Left kidney (tissue), 8 donors: ENCODE measurements at places on chromosomes 12 and 14. TPM values are rescaled to one million over a fixed set of nuclear protein-coding genes. Genes with fewer than 3 reads are reported as not detected.

- DNase-seq: no peak
Observed at GRCh38 chr14:102154821-102155549, 15.3 kb downstream of the WDR20 start.

DNA sequence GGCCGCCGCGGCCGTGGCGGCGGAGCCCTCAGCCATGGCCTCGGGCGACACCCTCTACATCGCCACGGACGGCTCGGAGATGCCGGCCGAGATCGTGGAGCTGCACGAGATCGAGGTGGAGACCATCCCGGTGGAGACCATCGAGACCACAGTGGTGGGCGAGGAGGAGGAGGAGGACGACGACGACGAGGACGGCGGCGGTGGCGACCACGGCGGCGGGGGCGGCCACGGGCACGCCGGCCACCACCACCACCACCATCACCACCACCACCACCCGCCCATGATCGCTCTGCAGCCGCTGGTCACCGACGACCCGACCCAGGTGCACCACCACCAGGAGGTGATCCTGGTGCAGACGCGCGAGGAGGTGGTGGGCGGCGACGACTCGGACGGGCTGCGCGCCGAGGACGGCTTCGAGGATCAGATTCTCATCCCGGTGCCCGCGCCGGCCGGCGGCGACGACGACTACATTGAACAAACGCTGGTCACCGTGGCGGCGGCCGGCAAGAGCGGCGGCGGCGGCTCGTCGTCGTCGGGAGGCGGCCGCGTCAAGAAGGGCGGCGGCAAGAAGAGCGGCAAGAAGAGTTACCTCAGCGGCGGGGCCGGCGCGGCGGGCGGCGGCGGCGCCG lies 381 bp downstream of the YY1 start:
- DNase-seq: no peak

DNA sequence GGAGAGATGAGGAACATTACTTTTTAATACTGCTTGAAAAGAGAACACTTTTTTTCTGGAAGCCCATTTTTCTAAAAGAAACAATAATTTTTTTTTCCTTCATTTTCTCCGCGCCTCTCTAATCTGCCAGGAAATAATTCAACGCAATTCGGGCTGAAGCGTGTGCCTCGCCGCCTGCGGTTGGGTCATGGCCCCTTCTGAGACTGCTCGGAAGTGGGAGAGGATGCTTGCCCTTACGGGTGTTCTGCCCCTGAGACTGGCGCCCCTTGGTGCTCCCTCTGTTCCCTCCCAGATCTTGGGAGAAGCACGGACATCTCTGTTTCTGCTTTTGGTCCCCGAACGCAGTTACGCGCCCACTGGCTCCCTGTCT lies 332 bp upstream of the TBC1D30 start:
- no peak for DNase-seq

Gene TAS2R42
- not detected for polyA plus RNA-seq

DNA sequence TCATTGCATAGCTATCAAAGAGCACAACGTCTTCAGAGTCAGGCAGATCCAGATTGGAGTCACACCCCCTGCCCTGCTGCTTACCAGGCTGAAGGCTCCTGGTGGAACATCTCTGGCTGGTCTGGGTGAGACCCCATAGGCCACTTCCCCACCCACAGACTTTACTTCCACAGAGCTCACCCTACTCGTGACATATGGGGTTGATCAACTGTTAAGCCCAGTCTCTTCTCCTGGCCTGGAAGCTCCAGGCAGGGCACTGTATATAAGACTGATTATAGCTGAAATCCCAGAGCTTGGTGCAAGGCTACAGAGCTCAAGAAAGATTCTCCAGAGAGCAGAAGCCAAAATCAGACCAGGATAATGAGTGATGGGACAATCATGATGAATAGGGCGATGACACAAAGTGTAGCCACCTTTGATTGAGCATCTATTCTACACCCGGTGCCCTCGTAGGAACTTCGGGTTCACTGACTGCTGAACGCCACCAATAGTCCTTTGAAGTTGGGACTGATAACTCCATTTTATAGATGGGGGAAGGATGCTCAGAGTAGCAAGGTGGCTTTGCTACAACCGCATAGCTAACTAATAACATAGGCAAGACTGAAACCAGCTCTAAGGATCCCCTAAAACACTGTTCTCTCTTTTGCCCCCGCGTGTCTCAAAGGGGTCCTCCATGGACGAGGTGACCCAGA lies 287.8 kb downstream of the BCL11B start:
- DNase-seq: no peak

Gene SLC22A17
- 62.4 TPM for polyA plus RNA-seq

Gene SLC6A15
- 1.1 TPM for polyA plus RNA-seq

DNA sequence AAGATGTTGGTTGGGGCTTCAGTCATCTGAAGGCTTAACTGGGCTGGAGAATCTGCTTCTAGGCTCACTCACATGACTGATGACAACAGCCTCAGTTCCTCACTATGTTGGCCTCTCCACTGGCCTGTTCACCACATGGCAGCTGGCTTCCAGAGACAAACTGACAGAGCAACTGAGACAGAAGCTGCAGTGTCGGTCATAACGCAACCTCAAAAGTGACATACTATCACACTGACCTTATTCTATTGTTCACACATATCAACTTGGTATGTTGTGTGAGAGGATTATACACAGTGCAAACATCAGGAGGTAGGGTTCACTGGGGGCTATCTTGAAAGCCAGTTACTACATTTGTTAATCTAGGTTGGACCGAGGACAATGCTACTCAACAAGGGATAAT lies 92.9 kb downstream of the PAWR start:
- DNase-seq: no peak

Gene OR4E2
- 0.05 TPM for polyA plus RNA-seq

- no peak for DNase-seq
Observed at GRCh38 chr12:54932691-54933090, 51.9 kb downstream of the TESPA1 start.

DNA sequence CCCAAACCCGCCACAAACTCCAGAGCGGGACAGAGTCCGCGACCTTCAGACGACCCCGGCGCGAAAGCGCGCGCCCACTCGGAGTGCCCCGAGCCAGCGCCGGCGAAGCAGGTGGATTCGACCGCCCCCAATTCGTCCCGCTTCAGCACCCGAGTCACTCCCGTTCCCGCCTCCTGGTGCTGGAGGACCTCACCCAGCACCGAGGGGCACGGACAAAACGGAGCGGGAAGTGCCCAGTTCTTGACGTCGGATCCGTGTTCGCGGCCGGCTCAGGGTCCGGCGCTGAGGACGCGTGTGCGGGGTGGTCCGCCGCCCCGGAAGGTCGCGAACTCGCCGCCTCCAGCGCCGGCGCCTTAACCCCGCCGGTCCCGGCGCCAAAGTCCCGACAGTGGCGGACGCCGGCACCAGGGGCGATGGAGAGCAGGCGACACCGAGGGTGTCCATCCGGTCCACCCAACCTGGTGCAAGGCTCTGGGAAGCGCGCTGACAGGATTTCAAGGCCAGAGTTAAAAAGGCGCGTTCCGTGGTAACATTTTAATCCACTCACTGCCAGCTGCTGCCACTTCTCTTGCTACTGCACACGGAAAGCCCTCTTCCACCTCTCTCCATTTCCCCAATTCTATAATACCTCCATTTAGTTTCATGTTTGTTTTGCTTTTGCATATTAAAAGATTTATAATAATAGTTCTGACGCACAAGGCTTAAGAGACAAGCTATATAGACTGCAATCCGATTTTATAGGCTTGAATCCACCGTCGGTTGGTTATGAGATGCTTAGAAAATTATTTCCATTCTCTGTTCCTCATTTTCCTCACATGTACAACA lies 240.0 kb upstream of the CPNE8 start:
- peak; percentile 55 for DNase-seq

DNA sequence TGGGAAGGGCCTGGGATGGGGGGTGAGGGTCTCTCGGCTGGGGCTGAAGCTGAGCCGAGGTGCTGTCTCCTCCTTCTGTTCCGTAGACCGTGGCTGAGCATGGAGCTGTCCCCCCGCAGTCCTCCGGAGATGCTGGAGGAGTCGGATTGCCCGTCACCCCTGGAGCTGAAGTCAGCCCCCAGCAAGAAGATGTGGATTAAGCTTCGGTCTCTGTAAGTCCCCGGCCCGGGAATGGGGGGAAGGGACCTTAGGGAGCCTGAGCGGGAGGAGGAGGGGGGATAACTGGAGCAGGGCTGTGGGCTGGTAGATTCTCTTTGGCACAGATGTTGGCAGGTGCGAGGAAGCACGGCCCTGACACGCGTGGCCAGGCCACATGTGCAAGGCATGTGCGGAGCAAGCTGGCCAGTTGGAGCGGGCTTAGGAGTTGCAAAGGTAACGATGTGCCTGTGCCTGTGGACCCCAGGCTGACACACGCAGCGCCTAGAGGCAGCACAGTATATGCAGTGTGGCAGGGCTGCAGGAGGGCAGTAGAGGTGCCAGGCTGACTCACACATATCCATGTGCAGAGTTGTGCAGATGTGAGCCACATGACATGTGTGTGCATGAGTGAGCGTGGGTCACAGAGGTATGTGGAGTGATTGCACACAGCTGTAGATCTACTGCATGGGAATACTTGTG lies 512 bp downstream of the PDE1B start:
- no peak for DNase-seq

DNA sequence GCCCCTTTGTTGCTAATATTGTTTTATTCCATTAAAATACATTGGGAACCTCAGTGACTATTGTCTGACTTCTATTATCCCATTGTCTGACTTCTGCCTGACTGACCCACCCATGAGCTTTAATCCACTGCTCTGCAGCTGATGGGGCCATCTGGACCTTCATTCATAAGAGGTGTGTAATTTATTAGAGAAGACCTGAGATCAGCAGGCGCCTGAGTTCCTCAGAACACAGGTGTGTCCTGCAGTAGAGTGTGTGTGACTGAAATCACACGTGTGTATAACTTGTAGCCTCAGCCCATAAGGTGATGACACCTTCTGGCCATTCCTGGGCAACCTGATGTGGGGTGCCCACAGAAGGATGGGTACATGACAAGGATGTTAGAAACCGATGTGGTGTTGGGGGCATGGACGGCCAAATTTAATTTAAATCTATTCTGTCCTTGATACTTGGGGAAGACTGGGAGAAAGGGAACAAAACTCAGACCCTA lies 821.0 kb downstream of the TMEM121 start:
- DNase-seq: no peak

Gene LGMN
- 124 TPM for polyA plus RNA-seq

GRCh38 chr12:41661141-41661765 lies 473.1 kb downstream of the PDZRN4 start:
- no peak for DNase-seq

Gene RAB5B
- 163 TPM for polyA plus RNA-seq

- no peak for DNase-seq
Observed at GRCh38 chr12:92908108-92908507, 21.0 kb downstream of the EEA1 start.

DNA sequence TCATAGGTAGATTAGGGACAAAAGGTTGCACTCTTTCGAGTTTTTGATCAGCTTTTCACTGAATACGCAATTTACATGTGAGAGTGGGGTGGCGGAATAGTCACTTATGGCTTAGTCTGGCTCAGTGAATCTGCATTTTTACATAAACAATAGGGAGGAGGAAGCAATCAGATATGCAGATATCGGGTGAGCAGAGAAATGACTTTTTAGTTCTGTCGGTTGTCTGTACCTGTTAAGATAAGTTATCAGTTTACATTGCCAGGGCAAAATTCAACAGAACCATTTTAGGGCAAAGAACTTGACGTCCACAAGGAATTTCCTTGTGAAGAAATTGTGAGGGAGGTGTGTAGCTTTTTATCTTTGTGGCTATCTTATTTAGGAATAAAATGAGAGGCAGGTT lies 15.4 kb upstream of the EGLN3 start:
- DNase-seq: no peak

Gene PCNX1
- polyA plus RNA-seq: 55.4 TPM

GRCh38 chr14:87626266-87626665 lies 366.7 kb downstream of the GALC start:
- DNase-seq: no peak

- no peak for DNase-seq
Observed at GRCh38 chr14:106060276-106060975, 534.0 kb downstream of the TMEM121 start.

GRCh38 chr12:13097491-13098011 lies 5.9 kb downstream of the GSG1 start:
- no peak for DNase-seq

Gene GLI1
- polyA plus RNA-seq: 23.9 TPM

DNA sequence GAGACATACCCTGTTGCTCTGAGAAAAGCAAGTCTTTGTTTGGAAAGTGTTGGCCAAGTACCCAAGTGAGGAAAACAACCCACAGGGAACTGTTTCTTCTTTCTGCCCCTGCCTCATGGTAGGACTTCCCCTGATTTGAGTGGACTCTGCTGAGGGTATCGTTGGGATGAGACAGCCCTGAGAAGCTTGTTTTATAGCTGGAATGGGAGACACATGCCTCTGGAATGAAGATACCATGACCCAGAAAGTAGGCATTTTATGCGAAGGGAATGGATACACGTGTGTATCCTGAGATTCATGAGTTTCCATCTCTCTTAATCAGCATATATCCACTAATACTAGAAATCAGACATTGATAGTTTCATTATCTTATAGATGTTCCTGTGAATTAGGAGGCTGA lies 382.3 kb downstream of the ATP23 start:
- no peak for DNase-seq

Gene ADCY6
- polyA plus RNA-seq: 94.3 TPM

DNA sequence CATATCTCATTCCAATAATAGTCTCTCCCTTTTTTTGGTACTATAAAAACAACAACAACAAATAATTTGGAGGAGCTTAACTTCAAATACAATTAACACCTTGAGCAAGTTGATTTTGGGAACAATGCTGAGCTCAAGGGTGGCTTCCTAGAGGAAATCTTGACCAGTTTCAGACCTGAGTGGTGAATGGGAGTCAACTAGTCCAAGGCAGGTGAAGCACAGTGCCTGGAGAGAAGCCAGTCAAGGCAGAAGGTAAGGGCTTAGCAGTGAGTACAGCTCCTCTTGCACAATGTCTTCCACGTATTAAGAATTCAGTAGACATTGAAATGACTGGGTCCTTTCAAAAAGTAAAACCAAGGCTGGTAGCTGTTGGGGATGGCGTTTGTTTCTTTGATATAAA lies 444.8 kb downstream of the ATP23 start:
- no peak for DNase-seq

GRCh38 chr12:81450920-81451739 lies 308.0 kb downstream of the PPFIA2 start:
- DNase-seq: peak; percentile 52

- DNase-seq: no peak
Observed at GRCh38 chr12:13181375-13182070, 15.0 kb upstream of the EMP1 start.

- DNase-seq: no peak
Observed at GRCh38 chr12:65643171-65643570, 181.1 kb upstream of the HMGA2 start.
